ENCODE measurements at places on chromosomes 1 and 21.

GRCh38 chr1:158180741-158181576 is at the start of gene CD1D:
TSS of gene CD1D (plus strand) at chr1:158180895. CDS start at chr1:158181102, 207 bp downstream.
- DNase-seq: peak; percentile 36

DNA sequence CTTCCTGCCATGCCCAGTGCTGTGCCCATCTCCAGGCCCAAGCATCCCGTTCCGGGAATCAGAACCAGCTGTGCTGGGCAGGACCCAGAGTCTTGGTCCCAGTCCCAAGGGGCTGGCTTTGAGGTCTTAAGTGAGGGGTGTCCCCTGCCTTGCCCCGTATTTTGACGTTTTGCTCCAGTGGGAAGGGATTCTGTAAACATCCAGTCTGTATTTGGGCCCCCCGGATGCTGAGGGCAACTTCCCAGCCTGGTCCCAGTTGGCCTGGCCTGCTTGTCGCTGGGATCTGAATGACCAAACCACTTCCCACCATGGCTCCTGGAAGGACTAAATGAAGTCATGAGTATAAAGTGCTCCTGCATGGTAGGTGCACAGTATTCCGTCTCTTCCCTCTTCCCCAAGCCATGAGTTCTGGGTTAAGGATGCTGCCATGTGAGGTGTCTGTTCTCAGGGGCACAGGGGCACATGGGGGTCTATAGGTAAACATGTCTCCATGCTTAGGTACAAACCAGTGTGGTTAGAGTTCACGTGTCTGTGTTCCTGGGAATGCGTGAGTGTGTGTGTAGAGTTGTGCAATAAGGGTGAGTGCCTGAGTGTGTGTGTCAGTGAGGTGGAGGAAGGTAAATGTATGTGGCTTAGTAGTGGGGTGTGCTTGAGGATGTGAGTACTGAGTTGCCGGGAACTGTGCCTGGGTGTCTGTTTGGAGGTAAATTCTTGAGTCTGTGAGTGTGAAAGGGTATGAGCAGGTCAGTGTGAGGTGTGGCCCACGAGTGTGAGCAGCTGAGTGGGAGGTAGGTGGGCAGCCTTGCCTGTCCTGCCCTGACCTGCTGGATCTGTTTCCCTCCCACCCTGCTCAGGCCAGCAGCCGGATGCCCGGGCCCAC is 1.5 kb downstream of the B4GALT2 start:
- DNase-seq: peak; percentile 34

DNA sequence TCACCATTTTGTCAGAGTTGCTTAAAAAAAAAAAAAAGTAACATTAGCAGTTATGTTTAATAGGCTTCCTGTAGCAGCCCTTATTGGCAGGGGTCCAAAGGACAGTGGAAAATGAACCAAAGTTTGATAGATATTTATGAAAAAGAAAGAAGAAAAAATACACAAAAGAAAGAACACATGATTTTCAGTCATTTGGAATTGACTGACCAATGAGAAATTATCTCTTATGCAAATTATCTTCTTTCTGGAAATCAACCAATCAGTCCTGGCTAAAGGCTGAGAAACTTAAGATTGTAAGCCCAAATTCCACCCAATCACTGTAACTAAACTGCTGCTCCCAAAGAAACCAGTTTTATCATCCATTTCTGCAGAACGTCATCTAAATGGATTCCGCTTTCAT is 282.4 kb downstream of the TM2D1 start:
- DNase-seq: no peak

DNA sequence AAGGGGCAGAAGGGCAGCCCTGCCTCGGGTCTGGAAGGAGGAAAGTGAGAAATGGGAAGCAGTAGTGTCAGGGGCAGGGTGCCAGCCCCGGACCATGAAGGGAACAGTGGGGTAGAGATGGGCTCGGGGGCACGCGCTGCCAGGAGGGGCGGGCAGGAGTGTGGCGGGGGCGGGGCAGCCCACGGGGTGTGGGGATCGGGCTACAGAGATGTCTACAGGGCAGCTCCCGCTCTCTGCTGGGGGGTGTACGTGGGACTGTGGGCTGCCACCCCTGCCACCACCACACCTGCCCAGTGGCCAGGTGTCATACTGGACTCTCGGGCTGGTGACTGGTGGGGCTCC is 7.4 kb downstream of the ARHGEF16 start:
- no peak for DNase-seq

DNA sequence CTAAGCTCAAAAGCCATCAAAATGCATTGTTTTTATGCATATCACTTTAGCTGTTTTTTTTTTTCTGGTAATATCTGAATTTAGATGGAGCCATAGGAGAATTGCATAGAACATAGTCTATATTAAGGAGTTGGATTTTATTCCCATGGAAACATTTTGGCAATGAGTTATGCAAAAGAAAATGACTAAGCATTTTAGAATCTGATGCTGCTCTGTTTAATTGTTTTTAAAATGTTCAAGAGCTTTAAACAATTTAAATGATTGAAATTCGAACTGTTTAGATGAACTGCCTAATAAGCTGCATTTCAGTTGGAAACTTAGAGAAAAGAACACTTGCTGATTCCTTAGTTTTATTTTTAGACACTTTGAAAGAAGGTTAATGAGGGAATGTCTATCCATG is 1531.5 kb upstream of the B3GALT2 start:
- peak; percentile 72 for DNase-seq

- no peak for DNase-seq
These were observed 5.2 kb downstream of the SOX13 start for GRCh38 chr1:204077979-204078696.

DNA sequence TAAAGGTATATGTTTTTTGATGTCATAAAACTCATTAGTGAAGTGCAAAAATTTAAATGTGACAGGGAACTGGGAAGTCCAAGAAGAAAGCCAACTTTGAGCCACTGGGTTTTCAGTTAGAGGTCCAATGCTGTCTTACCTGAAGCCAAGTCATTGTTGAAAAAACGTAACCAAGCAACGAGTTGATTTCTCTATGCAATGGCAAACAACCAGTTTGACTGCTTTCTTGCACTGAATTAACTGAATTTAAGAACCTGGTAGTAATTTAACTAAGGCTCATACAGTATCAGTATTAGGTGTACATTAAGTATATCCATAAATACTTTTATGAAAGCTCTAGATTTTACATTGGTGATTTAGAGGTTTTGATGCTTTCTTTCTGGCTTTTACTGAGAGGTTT is 20.2 kb upstream of the S1PR1 start:
- DNase-seq: no peak

GRCh38 chr1:247111700-247112478 is 7.7 kb upstream of the ZNF669 start:
- DNase-seq: peak; percentile 79

GRCh38 chr1:62508187-62508758 is 71.4 kb downstream of the USP1 start:
- peak; percentile 77 for DNase-seq

DNA sequence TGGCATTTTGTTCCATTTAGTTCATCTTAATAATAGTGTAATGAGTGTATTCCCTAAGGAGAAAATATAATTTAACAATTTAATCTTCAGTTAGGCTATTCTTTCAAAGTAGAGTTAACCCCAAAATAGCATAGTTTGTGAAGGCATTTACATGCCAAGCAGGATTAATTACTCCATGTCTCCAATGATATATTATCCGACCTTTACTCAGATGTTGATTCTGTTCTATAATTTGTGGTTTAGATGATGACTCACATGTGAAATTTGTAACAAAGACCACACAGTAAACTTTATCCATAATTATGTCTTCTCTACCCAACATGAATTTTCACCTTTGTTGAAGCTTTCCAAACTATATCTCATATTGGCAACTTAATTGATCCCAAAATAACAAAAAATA is 2065.2 kb downstream of the MRPL39 start:
- no peak for DNase-seq

- DNase-seq: no peak
These were observed 89.2 kb downstream of the JAK1 start for GRCh38 chr1:64877151-64877550.

DNA sequence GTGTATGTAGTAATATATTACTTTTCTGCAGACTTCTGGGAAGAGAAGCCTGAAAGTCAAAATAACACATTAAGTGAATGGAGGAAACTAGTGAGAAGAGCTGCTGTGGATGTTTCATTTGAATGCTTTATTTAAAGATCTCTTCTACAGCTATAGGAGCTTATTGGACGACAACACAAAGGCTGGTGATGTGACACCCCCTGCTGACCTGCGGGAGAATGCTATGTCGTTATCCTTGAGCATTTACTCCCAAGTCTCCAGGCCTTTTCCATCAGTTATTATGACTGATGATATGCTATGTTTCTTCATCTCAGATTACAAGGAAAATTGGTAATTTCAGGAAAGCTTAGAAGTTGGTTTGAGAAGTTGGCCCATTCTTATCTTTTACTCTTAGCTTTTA is 22.3 kb upstream of the PLA2G4A start:
- no peak for DNase-seq

GRCh38 chr21:20645344-20645743 is 352.9 kb upstream of the NCAM2 start:
- DNase-seq: no peak

GRCh38 chr1:158999316-159000069 is 10.2 kb upstream of the IFI16 start:
- DNase-seq: peak; percentile 87

- no peak for DNase-seq
These were observed 368.7 kb downstream of the ST6GALNAC3 start for GRCh38 chr1:76443217-76443616.

DNA sequence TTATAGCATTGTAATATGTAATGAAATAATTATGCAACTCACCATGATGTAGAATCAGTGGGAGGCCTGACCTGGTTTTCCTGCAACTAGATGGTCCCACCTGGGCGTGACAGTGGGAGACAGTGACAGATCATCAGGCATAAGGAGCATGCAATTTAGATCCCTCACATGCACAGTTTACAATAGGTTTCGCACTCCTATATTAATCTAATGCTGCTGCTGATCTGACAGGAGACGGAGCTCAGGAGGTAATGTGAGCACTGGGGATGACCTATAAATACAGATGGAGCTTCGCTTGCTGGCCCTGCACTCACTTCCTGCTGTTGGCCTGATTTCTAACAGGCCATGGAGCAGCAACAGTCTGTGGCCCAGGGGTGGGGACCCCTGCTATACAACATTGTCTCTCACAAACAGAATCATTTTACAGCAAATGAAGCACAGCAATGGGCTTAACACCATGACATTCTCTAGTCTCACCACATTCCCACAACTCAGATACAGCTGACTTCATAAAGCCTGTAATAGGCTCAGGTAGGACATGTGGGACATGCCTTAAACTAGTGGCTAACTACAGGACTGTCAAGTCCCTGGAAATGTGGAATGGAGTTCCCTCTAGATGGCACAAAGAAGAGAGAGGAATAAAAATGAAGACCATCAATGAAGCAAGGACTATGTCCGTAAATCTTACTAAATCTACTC is 40.7 kb upstream of the SLC5A9 start:
- DNase-seq: no peak

GRCh38 chr1:8578132-8578877 is 239.1 kb downstream of the RERE start:
- no peak for DNase-seq

DNA sequence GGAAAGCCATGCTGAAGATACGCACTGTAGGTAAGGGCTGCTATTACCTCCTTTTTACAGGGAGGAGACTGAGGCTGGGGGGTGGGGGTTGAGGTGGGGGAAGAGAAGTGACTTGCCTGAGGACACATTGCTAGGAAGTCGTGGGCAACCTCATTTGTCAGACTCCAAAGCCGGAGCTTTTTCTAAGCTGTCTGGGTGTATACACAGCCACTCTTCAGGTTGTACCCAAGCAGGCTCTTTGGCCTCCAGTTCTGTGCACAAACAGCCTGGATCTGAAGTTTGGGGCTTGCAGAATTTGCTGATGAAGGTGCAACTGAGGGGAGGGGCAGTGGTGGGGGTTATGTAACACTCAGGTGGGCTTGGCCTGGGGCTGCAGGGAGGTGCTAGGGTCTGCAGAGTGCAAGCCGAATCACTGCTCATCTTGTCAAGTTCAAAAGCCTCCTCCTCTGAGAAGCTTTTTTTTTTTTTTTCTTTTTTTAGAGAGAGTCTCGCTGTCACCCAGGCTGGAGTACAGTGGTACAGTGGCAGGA is 16.9 kb downstream of the TINAGL1 start:
- DNase-seq: no peak

DNA sequence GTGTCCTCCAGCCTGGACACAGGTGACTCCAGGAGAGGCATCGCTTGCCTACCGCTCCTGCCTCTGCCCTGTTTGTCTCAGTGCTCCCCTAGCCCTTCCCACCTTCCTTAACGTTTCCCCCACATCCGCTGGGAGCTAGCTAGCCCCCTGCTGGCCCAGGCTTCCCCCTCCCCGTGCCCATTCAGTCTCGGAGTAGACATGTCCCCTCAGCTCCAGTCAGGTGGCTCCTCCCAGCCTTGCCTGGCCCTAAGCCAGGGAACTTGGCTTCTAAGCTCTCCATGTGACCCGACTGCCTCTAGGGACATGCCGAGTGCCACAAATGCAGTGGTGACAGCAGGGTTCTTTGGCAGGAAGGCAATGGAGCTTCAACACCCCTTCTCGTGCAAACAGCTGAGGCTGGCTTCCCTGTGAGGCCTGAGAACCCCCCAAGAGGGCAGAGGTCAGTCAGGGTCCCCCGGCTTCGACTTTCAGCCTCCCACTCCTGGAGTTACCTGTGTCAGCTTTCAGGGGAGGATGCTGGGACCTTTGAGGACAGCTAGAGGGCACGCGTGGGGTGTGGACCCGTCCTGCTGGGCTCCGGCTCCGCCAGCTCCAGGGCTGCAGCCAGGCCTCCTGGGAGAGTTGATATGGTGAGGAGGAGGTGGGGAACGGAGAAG is 16.2 kb downstream of the DRAXIN start:
- DNase-seq: no peak

- DNase-seq: no peak
These were observed 8.2 kb downstream of the ADORA1 start for GRCh38 chr1:203135636-203136305.

DNA sequence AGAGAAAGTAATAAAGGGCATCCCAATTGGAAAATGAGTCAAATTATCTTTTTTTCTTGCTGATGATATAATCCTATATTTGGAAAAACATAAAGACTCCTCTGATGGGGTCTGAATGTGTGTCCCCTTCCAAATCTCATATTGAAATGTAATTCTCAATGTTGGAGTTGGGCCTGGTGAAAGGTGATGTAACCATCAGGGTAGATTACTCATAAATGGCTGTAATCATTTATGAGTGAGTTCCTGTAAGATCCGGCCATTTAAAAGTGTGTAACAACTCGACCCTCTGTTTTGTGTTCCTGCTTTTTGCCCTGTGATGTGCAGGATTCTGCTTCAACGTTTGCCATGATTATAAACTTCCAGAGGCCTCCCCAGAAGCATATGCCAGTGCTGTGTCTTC is 44.3 kb upstream of the MAP1LC3C start:
- no peak for DNase-seq

DNA sequence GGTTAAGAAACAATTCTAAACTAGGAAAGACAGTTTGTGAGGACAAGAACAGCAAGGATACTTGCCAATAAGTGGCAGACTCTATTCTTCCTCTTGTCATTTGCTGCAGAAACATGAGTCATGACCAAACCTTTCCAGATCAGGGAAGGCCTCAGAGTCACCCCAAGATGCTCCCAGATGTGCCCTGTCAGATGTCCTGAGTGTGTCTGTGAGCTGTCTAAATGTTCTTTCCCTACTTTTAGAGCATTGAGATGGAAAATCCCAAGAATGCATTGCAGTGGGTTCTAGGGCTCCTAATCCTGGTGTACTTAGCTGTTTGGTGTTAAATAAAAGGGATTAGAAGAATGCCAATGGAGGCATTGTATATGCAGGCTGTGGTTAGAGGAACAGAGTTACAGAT is 57.5 kb upstream of the KIAA0040 start:
- DNase-seq: no peak

Measured in adipocyte (in vitro differentiated cells).